ENCODE measurements at places on chromosomes 11 and 22.

- DNase-seq, result no peak
These were observed 349.9 kb upstream of the ANO3 start for GRCh38 chr11:25981998-25982397.

- no peak for DNase-seq
These were observed 273.2 kb downstream of the KIRREL3 start for GRCh38 chr11:126727381-126727780.

DNA sequence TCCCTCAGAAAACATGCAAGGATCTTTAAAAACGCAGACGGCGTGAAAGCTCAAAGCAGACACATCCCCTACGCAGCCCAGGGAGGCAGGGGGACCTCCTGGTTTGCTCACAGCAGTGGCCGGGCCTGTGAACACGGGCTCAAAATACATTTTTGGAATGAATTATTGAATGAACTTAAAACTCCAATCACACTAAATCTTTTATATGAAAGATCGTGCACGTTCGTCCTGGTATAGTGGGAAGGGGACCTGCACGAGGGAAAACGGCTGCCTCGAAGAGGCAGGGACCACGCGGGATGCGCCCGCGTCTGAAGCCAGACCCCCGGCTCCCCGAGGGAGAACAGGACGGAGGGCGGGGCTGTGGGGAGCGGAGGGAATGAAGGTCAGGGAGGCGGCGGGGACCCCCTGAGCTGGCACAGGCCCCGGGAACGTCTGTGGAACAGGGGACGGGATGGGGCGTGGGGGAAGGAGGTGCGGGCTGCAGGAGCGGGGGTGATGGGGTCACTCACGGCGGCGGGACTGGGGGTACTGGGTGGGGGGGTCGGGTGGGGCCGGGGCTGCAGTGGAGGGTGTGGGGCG is 1.3 kb upstream of the PANX2 start:
- no peak for DNase-seq

DNA sequence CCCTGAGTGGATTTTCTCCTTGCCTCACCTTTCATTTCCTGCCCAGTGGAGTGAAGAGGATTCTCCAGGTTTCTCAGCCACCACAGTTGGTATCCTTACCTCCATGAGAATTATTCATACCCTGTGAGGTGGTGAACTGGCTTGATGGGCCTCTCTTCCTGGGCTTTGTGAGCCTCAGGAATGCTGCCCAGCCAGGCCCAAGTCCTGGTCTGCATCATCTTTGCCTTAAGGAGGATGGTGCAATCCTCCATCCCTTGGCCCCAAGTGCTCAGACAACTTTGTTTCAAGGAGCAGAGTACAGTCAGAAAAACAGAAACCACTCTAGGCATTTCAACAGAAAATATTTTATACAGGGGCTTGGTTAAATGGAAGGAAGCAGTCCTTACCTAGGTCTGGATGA is 114.2 kb upstream of the CADM1 start:
- no peak for DNase-seq

DNA sequence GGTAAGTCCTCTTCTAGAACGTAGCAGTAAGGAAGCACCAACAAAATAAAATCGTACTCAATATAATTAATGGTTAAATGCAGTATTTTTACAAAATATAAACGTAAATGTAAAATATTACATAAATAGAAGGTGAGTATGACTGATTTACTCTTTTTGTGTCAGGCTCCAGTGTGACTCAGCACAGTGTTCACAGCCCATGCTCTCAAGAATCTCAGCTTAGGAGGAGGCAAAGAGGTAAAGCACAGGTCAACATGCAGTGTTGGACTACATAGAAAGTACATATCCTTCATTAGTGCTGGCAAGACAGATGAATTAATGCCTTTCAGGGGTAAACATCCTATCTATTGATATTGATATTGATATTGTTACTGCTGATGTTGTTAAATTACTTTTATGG is 2050.6 kb upstream of the RAG2 start:
- no peak for DNase-seq

DNA sequence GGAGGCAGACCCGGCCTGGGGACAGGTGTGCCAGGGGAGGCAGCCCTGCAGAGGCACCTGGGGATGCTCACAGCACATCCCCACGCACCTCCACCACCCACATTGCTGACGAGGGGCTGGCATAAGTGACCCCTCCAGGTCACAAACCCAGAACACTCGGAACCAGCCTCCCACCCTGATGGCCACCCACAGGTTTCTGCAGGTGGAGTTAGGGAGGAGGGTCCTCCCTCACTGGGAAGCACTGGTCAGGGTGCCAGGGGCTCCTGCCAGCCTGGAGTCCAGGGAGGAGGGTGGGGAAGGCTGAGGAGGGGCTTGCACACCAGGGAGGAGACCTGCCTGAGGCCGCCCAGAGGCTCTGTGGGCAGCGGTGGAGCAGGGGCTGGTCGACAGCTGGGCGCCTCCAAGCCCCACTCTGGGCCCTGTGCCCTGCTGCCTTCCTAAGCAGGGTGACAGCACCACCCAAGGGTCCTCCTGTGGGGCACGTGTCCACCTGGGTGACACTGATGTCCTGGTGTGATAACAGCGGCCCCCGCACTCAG is 51.0 kb upstream of the CARS1 start:
- no peak for DNase-seq

GRCh38 chr11:121664144-121664543 is 211.4 kb upstream of the SORL1-AS1 start:
- DNase-seq, result no peak

DNA sequence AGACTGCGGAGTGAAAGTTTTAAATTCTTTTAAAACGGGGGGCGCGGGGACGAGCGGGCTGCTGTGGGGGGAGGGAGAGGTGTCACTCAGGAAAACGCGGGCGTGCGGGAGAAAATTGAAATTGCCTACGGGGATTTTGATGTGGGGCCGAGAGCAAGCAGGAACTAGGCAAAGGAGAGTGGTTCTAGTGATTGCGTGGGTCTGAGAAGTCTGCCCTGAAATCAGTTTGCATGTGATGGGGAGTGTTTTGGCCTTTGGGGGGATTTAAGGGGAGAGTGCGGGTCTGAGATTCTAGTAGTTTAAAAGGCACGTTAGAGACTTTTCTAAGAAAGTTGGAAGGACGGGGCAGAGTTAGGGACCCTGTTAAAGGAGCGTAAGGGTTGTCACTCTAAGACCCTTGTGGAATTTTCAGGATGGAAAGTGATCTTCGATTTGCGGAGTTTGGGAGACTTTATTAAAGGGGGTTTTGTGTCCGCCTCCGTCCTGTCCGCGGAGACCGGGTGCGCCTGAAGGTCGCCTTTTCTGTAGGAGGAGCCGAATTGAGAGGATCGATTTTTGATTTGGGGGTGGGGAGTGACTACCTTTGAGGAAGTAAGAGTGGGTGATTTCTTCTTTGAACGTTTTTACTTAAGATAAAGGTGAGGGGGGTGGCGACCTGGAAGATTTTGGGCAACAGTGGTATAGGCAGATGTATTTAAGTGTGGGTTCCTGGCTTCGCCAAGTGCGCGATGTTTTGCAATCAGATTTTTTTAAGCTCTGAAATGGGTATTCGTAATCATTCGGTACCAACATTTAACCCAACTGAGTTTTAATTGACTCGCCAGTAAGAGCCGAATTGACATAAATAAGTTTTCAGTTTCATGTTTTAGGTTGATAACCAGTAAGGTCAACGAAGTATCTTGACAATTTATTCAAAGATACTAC is 1.1 kb downstream of the EED start:
- DNase-seq, result peak; percentile 15

DNA sequence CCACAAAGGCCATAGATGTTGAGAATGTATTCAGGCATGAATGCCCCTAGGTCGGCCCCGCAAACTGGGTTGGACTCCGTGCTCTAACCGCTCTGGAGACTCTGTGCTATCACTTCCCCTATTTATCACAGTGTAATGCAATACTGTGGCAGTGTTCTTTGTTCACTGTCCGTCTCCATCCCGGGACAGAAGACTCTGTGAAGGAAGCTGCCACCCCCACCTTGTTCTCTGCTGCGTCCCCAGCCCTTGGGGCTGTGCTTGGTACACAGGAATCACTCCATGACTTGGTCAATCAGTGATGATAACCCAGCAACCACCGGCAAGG is 57.6 kb downstream of the TSPAN18 start:
- no peak for DNase-seq

DNA sequence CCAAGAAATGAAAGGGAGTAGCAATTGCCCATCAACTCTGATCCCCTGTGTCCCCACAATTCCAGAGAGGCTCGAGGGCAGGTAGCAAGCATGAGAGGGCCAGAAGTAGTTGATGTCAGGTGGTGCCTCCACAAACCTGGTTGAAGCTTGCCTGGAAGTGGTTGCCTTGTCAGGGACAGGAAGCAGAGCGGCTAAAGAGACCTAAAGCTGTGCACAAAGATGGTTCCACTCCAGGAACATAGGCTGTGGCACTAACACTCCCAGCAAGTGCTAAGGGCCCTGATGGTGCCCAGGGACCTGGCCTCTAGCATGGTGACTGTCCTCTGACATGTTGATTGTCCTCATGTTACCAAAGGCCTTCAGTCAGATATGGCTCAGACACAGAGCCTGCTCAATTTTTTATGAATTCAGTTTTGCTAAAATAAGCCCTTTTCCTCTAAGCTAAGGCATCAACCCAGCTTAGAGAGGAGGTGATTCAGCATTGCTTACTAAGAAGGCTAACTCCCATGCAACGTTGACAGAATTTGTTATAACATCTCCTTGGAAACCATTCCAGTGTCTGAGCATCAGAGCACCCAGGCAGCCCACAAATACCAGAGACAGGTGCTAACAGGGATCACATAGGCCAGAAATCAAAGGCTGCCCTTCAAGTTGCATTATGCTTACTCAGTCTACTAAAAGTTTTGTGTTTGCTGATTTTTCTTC is 196.3 kb upstream of the ARHGAP20 start:
- no peak for DNase-seq

Data from stimulated activated CD4-positive, alpha-beta T cell treated with anti-CD3 and anti-CD28 coated beads, Interleukin-4, amount 100 ng/mL, for 1 hour (primary cell).